ENCODE measurements at places on chromosomes 6 and 20. TPM values are rescaled to one million over a fixed set of nuclear protein-coding genes. Genes with fewer than 3 reads are reported as not detected.

The UST gene
- polyA plus RNA-seq, result 5.8 TPM

The ANKRD66 gene
- polyA plus RNA-seq, result not detected

The CCM2L gene
- polyA plus RNA-seq, result 12.5 TPM

The POU5F1 gene
- 0.72 TPM for polyA plus RNA-seq

The LY6G6D gene
- polyA plus RNA-seq, result not detected

The GINS1 gene
- polyA plus RNA-seq, result 0.47 TPM

The ELOVL4 gene
- 0.24 TPM for polyA plus RNA-seq

The IYD gene
- not detected for polyA plus RNA-seq

The PXDC1 gene
- 20.0 TPM for polyA plus RNA-seq

The PRDM1 gene
- 0.36 TPM for polyA plus RNA-seq

The WFDC12 gene
- polyA plus RNA-seq, result not detected

The IL17F gene
- not detected for polyA plus RNA-seq

DNA sequence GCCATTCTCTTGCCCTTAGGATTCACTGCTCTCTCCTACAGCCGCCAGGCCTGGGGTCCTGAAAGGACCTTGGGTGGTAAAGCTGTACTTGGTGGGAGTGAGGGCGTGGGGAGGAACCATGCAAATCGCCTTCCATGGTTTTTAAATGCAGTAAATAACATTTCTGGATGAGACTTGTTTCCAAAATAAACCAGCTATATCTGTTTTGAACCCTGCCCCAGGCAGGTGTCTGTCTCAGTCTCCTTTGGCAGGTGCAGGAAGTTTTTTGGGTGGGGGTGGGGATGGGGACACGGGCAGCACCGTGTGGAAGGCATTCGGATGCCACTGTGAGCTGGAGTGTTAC is 14.3 kb downstream of the ITPA start:
- no peak for DNase-seq

DNA sequence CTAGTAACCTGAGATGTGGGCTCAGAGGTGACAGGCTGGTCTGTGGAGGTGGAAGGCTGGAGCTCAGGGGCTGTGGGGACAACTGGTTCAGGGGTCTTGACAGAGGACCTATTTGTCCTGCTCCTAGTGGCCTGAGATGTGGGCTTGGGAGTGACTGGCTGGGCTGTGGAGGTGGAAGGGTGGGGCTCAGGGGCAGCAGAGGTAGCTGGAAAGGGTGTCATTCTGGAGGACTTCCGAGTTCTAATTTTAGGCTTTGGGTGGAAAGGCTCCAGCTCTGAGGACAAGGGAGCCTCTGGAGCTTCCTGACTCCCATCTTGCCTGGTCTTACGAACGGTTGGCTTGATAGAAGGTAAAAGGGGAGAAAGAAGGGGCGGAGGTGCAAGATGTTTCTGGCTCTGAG is 11.5 kb downstream of the MDC1 start:
- no peak for DNase-seq

- DNase-seq, result peak; percentile 89
Observed at GRCh38 chr20:50186151-50186885, 4.3 kb upstream of the CEBPB start.

DNA sequence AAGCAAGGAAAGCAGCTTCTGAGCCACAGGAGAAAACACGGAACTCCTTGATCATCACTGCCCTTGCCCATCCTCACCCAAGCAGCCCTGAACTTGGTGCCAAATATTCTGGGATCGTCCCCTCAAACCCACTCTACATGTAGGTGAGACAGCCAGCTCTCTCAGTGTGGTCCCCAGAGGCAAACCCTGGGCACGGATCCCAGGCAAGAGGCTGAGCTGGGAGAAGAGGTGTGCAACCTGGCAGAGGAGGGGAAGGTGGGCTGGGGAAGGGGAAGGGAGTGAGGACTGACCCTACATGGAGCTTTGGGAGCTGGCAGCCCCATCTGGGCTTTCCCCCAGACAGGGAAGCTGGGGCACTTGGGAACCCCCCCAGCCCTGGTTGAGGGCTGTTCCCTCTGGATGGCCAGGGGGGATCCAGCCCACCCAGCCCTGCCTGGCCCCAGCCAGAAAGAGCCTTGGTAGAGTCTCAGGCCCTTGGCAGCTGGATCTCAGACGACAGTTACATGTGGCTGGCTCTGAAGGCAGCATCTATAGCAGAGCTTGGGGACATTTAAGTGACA is 186.2 kb upstream of the CST7 start:
- DNase-seq, result no peak

DNA sequence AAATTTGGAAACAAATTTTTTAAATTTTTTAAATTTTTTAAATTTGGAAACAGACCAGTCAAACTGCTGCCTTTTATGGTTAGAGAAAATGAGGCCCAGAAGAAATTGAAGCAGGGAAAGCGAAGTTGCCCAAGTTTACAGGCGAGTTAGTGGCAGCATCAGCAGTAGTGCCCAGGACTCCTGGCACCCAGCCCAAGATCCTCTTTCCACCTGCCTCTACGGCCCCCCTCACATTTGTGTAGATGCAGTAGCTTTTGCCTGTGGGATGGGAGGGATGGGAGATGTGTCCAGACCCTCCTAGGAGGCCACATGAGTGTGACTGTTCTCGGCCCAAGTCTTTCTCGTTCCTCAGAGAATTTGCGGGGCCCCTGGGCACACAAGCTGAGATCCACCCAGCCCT is 49.8 kb downstream of the HNF4A start:
- DNase-seq, result no peak

GRCh38 chr20:24909086-24909780 is 39.8 kb upstream of the CST7 start:
- DNase-seq, result no peak

DNA sequence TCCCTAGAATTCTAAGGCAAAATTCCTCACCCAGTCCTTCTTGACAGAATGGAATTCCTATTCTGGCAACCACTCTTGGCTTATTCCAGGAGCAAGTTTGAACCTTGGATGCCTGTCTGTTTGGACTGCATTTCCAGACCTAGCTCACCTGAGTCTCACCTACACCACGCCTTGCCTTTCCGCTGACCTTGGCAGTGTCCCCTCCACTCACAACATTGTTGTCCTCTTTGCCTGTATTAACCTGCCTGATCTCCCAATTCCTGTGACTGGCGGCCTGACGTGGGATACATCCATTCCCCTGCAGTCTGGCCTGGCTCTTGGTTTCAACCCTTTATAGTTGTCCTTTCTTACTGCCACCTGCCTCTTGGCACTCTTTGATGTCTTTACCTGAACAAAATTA is 281.4 kb upstream of the SOX4 start:
- DNase-seq, result no peak

- DNase-seq, result no peak
Observed at GRCh38 chr6:138618168-138618567, 118.9 kb upstream of the NHSL1 start.

GRCh38 chr6:125995972-125996580 is 9.7 kb downstream of the TRMT11 start:
- DNase-seq, result peak; percentile 72

- DNase-seq, result no peak
Observed at GRCh38 chr6:34475767-34476328, 10.0 kb downstream of the PACSIN1 start.

DNA sequence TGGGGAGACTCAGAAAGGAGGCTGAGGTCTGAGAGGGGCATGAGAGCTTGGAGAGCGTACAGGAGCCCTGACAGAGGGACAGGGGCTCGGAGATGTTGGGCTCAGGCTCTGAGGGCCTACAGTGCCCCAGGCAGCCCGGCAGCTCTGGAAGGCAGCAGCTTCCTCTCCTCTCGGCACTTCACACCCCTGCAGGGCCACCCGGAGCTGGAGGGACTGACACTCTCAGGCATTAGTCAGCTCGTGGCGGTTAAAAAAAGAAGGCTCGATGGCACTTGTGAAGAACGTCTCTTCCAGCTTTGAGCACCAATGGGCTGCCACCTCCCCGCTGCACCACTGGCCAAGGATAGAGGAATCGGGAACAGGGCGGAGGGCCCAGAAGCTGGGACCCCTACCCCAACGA is 62.6 kb upstream of the SIRPA start:
- peak; percentile 46 for DNase-seq

GRCh38 chr6:116924245-116924644 is 47.2 kb downstream of the RFX6 start:
- no peak for DNase-seq

DNA sequence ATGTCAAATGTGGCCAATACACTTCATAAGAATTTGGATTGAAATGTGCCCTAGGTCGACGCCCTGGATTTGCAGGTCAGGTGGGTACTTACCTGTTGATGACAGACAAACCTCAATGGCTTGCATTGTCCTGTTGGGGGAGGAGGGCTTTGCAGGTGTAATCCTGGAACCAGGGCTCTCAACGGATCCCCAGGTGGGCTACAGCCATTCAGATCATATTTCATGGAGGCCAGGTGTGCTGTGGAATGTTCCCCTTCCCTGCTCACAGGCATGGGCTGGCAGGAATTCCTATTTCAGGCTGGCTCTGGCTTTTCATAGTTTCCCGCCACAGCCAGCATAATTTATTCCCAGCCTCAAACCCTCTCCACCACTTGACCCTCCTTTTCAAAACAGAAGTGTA is 254.7 kb downstream of the SMOC2 start:
- no peak for DNase-seq

- DNase-seq, result no peak
Observed at GRCh38 chr20:52747845-52748284, 224.3 kb upstream of the TSHZ2 start.

- DNase-seq, result no peak
Observed at GRCh38 chr6:144485531-144485930, 200.4 kb downstream of the UTRN start.

DNA sequence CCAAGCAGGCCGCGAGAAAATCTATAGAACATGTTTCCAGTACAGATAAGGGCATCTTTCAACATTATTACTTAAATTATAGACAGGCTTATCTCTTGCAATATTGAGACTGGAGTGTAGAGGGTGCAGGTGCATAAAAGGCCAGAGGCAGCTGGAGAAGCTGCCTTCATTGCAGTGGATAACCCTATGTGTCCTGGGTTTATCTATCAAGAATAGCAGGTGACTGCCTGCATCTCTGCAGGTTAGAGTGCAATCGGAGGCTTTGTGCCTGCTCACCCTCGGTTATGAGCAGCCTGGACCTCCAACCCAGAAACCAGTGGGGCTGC is 28.7 kb upstream of the ECI2 start:
- no peak for DNase-seq

DNA sequence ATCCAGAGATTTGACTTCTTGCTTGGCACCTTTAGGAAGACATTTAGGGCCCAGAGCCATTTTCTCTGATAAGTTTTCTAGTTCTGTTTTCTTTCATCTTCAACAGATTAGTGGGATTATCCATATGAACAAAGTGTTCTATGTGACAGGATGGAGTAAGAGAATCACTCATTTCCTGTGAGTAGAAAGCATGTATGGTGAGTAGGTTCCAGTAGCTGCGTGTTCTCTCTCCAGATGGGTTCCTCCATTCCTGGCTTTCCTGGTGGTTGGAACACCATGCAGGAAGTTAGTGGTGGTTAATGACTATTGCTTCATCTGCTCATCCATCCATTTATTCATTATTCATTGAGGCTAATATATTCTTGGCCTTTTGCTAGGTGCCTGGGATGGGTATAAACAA is 54.0 kb downstream of the EFCAB8 start:
- no peak for DNase-seq

GRCh38 chr6:2818593-2818992 is 23.1 kb downstream of the SERPINB1 start:
- DNase-seq, result no peak

- no peak for DNase-seq
Observed at GRCh38 chr6:5054245-5054873, 30.8 kb upstream of the PPP1R3G start.

DNA sequence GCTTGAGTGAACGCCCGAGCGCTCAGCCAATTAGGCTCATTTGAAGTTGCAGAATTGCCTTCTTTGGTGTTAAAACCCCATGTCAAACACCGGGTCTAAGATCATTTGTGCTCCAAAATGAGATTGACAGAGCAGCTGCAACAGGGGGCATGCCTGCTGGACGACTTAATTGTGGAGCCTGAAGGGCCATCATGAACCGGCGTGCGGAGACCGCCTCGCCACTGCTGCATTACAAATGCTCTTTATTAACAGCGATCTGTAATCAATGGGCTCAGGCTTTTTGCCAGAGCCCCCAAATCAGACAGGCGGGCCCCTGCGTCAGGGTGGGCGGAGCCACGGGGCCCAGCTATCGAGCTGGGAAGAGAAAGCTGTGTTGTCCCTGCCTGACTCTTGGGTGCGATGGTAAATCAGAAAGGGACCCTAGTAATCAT is 183.2 kb downstream of the SIM1 start:
- DNase-seq, result no peak

DNA sequence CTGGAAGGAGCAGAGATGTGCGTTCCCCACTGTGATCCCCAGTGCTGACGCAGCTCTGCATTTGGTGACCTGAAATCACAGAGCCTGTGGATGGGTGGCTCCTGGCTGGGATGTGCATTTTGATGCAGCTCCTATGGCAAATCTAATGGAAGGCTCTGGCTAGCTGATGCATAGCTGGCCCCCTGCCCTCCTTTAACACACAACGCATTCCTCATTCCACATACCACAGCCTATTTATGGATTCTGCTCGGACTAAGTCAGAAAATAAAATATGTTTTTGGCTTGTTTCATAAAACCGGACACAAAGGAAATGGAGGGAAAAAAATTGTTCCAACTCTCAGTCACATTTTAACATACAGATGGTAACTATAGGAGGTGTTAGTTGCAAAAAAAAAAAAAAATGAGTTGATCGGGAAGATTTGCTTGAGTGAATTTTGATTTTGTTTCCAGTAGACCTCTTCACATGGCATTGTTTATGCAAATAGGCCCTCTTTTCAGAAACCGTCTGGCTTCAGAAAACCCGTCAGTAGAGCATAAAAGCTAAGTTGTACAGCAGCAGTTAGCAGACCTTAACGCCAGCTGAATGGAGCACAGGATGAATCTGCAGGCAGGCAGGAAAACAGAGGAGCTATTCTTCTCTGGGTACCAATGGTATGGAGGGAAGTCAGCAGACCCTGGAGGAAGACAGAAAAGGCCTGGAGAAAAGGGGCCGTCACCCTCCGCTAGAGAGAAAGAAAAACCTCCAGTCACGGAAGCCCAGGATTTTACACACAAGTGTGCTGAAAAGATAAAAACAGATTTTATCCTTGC is 215.4 kb downstream of the HDGFL1 start:
- no peak for DNase-seq

GRCh38 chr6:3857468-3858456 is 8.6 kb downstream of the FAM50B start:
- no peak for DNase-seq

GRCh38 chr6:46828939-46829338 is 35.8 kb downstream of the MEP1A start:
- no peak for DNase-seq

- DNase-seq, result no peak
Observed at GRCh38 chr20:60202046-60202445, 243.8 kb downstream of the CDH26 start.

- DNase-seq, result peak; percentile 27
Observed at GRCh38 chr20:56778765-56779195, 149.7 kb downstream of the TFAP2C start.

DNA sequence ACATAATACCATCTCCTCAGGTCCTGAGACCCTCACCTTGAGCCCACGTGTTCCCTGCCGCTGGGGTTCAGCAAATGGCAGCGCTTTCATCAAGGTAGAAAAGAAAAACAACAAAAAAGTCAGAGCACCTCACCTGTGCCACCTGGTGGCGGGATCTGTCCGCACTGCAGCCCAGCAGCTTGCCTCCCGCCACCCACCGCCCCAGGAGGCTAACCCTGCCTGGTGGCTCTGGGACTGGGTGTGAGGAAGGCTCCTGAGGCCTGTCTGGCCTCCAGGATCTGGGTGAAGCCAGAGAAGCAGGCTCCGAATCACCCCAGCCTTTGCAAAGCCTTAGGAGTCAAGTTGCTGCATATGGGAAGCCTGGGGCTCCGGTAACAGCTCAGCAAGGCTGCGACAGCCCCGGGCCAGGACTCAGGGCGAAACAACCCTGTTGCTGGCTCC is 270.8 kb downstream of the BMP7 start:
- no peak for DNase-seq

All from heart left ventricle (tissue), 16 donors.